Stimulated activated CD4-positive, alpha-beta T cell treated with anti-CD3 and anti-CD28 coated beads, Interleukin-1b, Interleukin-23, amount 100 ng/mL, for 1 hour (primary cell): ENCODE measurements at places on chromosomes 6 and 20.

DNA sequence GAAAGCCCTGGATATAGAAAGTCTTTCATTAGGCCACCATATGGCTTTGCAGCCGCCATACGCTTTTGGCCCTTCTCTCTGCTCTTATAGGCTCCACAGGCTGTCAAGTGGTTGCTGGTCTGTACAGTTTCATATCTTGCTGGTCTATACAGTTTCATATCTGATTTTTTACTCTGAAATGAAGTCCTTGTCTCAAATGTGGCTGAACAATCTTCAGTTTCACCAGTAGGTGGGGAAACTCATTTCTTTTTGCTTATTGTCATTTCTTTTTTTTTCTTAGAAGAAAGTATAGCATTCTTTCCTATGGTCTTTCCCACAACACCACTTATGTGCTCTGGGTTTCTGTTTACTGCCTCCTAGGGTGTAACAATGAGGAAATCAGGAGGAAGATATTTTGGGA is 771.4 kb upstream of the MMS22L start:
- DNase-seq: no peak

- no peak for DNase-seq
Measured at GRCh38 chr20:59994697-59995122, 36.5 kb downstream of the CDH26 start.

DNA sequence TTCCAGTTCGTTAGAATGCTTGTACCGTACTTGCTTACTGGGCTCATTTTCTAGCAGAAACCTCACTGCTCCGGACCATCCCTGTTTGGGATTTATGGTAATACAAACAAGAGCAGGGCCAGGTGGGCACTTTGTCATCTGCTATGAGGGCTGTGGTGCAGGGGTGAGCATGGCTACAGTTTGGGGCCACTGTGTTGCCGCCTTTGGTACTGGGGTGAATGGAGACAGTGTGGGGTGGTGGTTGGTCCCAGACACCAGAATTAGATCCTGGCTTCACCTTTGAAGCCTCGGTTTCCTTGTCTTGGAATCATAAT is 95.0 kb downstream of the TOX2 start:
- DNase-seq: no peak

DNA sequence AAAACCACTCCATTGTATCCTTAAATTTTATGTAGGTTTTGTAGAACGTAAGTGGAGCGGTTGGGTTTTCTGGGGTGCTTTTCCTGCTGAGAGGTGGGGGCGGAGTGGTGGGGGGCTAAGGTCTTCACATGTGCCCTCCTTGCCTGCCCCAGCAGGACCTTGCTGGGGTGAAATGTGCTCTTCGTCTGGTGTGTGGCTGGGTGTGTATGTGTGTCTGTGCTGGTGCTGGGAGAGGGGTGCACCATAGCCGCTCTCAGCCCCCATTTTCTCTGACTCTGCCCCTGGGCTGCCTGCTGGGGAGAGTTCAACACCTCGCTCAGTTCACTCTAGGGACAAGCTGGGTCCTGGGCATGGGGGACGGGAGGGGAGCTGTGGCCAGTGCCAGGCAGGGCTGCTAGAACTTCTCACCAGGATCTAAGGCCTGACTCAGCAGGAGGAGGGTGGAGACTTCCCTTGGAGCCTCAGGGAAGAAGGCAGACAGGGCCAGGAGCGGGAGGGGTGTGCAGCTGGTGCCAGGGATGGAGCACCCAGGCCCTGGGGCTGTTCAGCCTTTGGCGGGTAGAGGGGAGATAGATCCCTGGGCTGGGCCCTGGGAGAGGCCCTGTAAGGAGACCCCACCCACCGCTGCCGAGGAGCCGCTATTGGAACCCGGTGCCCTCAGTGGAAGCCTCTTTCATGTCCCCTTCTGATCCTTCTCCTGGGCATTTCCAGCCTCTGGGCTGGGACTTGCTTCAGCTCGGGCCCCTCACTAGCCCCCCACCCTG is 4.8 kb downstream of the SOX18 start:
- DNase-seq: no peak

GRCh38 chr6:142693441-142693840 is 251.5 kb downstream of the HIVEP2 start:
- DNase-seq: no peak

GRCh38 chr6:109717971-109718370 is 26.9 kb downstream of the FIG4 start:
- no peak for DNase-seq

GRCh38 chr6:1067346-1067745 is 244.6 kb upstream of the FOXQ1 start:
- no peak for DNase-seq

GRCh38 chr6:128914051-128914450 is 31.1 kb downstream of the LAMA2 start:
- no peak for DNase-seq

DNA sequence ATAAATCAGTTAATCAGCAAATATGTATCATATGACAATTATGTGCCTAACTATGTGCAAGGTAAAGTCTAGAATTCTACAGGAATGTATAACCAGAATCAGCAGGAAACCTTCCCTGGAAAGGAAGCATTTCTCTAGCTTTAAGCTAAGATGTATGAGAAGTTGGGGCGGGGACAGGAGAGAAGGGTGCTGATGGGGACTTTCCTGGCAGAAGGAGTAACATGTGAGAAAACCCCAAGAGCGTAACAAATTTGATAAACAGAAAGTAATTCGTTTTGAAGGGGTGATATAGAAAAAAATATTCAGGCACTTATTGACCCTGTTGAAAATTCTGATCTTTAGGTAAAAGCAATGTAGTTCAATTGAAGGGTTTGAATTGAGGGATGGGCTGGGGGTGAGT is 226.1 kb downstream of the KHDRBS2 start:
- DNase-seq: no peak

DNA sequence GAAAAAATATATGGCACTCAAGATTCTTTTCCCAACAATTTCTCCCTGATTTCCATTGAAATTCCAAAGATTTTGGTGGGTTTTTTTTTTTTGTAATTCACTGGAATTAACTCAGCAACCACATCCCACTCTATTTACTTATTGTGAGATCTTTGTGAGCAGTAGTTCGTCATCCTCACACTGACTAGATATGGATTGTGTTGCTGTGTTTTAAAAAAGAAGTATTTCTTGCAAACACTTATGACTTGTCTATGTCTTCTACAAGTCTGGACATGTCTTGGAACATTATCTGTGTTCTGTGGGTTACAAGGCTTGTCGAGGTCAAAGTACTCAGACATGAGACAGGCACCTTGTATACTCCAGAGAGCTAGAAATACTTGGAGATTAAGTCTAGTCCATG is 7.3 kb upstream of the TENT5A start:
- no peak for DNase-seq
